ENCODE measurements at places on chromosomes 1 and 21.

- DNase-seq: no peak
These were observed 5.0 kb upstream of the PMVK start for GRCh38 chr1:154941333-154942013.

DNA sequence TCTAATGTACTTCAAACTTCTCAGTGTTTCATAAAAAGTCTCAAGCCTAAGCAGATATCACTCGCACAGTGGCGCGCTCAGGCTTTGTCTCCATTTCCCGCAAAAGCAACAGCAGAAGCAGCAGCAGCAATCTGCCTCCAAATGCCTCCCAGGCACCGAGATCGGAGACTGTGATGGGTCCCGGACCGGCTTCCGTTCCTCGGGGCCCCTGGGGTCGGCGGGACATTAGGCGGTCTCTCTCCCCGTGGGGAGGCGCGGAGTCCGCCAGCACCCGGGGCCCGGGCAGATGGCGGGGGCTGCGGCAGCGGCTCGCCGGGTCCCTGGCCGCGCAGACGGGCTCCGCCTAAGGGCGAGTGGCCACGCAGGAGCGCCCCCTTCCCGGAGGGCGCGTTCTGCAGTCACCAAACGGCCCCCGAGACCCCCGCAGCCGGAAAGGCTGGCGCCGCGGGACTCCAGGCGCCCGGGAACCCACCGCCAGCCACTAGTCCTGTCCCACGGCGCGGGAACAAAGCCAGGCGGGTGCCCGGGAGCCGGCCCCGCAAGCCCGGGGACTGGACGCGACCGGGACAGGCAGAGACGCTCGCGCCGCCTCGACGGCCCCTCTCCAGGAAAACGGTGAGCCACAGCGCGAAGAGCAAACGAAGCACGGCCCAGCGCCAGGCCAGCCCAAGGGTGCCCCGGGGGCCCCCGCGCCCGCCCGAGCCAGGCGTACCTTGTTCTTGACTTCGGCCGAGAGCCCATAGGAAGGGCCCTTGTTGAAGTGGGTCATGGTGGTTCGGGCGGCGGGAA, 590 bp downstream of the CNN3 start:
- no peak for DNase-seq

DNA sequence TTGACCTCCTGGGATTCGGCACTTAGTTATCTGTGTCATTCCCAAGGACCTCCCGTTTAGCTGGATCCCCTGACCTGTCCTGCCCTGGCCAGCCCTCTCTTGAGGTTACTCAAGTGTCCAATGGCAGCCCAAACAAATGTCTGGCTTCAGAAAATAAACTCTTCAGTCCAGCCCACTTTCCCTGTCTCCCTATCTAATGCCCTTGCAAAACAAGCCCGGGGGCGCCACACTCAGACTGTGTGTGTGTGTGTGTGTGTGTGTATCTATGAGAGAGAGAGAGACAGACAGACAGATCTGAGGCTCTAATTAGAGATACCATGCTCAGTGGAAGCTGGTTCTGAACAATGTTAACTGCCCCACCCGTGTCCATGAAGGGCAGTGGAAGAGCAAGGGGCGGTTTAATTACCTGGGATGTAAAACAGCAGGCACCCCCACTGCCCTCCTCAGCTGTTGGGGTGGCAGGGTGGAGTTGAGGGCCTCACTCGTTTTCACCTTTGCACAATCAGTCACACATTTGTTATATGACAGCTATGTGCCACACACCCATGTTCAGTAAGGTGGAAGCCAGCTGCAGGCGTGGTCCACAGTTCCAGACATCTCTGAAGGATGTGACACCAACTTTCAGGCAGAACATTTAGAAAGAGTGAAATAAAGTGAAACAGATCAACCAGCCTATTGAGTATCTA, 57.4 kb downstream of the B3GALT5 start:
- no peak for DNase-seq

GRCh38 chr1:183165456-183165855, 20.6 kb upstream of the LAMC2 start:
- DNase-seq: no peak

DNA sequence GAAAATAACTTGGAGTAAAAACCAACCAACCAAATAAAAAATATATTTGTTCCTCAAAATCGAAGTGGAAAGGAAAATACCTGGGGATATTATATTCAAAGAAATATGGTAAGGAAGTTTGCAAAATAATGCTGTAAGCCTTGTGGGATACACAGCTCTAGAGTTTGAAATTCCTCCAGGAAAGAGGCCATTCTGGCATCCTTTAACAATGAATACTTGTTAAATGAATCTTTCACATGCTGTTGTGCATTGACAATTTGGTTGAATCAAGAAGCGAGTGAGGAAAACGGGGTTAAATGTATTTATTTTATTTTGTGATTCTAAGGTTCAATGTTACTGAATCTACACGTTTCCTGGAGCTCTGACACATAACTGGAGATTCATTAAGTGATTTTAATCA, 30.5 kb upstream of the NTNG1 start:
- no peak for DNase-seq

DNA sequence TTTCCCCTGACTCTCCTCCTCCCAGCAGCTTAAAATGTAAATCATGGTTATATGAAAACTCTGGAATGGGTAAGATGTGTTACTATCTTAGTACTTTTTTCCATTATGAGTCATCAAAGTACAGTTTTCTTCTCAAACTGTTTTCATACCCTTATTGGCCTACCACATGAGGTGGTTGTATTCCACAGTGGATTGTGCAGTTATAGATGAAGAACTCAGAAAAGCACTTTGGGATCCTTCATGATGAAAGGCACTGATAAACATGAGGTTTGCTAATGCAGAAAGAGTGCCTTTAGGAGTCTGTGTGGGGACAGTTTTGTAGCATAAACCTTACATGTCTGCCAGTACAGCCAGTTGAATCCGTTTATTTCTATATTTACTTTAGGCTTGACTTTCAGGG, 32.0 kb upstream of the MYOCOS start:
- no peak for DNase-seq

DNA sequence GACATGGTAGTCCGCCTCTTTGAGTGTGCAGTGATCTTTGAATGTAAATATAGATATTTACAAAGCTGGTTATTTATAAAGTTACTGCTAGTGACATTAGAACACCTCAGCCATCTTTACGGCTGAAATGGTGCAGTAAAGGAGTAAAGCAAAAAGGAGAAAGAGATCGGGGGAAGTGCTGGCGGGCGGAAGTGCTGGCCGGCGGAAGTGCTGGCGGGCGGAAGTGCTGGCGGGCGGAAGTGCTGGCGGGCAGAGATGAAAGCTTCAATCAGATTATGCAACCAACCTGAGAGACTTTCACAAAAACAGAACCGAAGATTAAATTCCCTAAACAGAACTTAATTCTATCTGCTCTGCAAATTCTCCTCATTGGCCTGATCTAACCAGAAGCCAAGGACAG, 1.4 kb upstream of the OR14A16 start:
- DNase-seq: no peak

- no peak for DNase-seq
These were observed 214.0 kb upstream of the C1orf87 start for GRCh38 chr1:60287536-60287935.

GRCh38 chr1:9404117-9404914, 111.6 kb downstream of the SPSB1 start:
- DNase-seq: no peak

GRCh38 chr1:62437273-62437940, 558 bp downstream of the USP1 start:
- no peak for DNase-seq
